ENCODE measurements at places on chromosomes 7 and 10.

GRCh38 chr7:89002981-89003956 lies 207.7 kb upstream of the TEX47 start:
- DNase-seq: no peak

- no peak for DNase-seq
These were observed 5.6 kb upstream of the TRIP6 start for GRCh38 chr7:100861616-100861985.

DNA sequence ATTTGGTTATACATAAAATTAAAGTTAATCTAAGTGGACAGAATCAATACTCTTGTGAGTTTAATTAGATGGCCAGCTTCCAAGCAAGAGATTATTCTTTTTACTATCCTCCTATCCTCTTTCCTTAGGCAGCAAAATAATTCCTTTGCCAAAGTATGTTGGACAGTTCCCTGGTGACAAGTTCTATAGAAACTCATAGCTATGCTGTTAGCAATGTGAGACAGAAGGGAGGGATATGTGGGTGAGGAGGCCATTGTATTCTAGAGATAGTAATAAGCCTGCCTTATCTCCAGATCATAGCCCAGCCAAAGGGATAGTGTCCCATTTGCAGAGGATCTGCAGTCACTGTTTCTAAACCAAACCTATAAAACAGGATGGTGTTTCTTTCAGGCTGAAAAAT lies 181.6 kb upstream of the HDAC9 start:
- DNase-seq: no peak

- no peak for DNase-seq
These were observed 331.2 kb downstream of the ACTR3B start for GRCh38 chr7:153090764-153091163.

DNA sequence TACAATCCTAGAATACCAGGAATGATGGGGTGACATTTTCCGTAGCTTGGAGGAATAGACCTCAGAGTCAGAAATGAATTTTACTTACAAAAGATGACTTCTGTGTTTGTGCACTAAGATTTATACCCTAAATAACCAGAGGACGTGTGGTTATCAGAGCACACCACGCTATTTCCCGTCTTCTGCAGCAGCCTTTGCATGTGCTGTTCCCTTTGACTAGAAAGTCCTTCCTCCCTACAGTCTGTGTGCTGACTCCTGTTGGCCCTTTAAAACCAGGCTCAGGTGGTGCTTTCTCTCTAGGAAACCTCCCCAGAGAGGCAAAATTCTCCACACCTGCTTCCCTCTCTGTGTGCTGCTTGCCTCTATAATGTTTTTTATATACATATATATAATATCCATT lies 73.3 kb upstream of the SMNDC1 start:
- no peak for DNase-seq

DNA sequence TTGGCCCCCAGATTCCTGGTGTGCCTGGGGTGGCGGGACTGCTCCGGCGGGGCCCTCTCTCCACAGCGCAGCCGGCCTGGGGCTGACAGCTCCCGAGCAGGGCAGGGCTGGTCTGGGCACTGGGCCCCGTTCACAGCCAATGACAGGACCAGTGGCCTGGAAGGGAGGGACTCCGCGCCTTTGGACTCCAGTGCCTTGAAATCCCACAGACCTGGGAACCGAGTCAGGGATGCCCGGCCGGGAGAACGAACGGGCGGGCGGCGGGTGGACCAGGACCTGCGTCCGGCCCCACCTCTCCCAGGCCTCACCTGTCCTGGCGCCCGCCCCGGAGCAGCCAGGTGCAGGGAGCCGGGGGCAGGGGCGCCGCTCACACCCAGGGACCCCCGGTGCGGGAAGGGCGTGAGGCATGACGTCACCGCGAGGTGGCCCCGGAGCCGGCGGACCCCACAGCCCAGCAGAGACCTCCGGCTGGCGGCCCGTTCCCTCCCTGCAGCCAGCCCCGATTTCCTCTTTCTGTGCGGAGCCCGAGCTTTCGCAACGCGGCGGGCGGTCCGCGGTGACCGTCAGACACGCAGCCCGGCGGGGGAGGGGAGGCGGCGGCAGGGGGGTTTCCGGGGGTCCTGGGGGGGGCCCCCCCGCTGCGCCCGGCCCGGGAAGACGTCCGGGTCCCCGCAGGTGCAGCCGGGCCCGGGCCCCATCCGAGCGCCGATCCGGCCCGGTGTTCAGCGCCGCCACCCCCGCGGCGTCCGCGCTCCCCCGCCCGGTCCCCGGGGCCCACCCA lies 743 bp downstream of the ADAP1 start:
- DNase-seq: peak; percentile 33

DNA sequence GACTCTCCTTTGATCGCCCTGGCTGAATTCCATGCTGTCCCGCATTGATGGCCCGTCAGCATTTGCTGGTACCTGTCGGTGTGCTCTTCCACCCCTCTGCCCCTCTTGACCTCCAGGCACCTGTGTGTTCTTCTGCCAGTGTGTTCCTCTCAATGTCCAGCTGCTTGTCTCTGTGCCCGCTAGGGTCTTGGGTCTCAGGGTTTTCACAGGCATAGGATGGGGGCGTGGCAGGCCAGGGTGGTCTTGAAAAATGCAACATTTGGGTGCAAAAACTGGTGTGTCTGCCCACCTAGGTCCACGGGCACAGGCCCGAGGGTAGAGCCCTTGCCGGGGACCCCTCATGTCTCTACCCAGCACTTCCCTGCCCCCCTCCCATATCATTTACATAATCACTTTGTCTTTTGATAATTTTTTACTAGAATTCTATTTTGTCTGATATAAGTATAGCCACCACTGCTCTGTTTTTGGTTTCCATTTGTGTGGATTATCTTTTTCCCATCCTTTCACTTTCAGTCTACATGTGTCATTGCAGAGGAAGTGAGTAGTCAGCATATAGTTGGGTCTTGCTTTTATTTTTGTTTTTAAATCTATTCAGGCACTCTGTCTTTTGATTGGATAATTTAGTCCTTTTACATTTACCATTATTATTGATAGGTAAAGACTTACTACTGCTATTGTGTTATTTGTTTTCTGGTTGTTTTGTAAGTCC lies 46.6 kb upstream of the ADRA2A start:
- no peak for DNase-seq

DNA sequence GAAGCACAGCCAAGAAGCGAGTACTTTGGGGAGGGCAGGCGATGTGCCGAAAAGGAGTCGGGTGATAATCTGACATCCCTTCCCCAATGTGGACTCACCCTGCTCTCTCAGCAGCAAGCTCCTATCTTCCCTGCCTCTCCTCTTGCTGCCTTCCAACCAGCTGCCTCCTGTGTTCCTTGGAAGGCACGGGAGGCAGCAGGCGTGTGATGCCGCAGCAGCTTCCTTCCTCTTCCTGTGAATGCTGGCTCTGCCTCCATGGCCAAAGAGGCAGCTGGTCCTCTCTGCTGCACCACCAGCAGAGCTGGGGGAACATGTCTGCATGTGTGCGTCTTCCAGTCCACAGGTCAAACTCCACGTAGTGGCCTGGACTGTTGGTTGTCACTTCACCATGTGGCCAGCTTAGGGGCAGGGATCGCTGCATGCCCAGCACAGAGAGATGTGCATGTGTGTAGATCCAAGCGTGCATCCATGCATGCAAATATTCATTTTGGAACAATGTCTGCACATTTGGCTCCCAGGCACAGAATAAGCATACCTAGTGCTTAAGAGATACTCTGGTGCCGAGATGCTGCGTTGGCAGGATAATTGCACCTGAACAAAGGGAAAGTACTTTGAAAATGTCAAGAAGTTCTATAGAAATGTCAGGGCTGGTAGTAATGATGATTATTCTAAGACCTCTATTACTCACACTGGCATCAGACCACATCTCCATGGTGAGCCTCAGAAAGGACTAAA lies 499.8 kb downstream of the PLXNA4 start:
- DNase-seq: no peak

GRCh38 chr7:34759477-34760125 lies 101.6 kb downstream of the NPSR1 start:
- DNase-seq: no peak

DNA sequence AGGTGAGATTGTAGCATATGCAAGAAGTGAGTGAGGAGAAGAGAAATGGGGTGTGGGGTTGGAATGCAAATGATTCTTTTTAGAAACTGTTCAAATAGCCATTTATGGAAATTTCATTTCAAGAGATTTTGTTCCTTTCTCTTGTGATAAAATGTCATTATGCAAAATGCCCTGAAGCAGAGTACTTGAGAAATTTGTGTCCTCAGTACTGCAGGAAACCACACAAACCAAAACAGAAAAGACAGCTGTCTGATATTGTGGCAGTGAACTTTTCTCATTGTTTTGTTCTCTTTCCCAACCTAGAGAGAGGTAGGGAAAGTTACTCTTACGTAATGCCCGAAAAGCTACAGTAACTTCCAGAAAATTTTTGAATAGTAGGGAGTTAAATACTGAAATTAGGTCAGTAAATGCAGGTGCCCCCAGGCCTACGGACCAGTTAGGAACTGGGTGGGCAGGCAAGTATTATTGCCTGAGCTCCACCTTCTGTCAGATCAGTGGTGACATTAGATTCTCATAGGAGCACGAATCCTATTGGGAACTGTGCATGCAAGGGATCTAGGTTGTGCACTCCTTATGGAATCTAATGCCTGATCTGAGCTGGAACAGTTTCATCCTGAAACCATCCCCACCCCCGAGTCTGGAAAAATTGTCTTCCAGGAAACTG lies 34.0 kb downstream of the DLD start:
- DNase-seq: no peak

- no peak for DNase-seq
These were observed 1046.2 kb downstream of the XPNPEP1 start for GRCh38 chr10:108877095-108877561.

GRCh38 chr7:1678571-1679325 lies 8.7 kb downstream of the ELFN1 start:
- no peak for DNase-seq

- DNase-seq: no peak
These were observed 15.9 kb downstream of the ZNF3 start for GRCh38 chr7:100065452-100066186.

DNA sequence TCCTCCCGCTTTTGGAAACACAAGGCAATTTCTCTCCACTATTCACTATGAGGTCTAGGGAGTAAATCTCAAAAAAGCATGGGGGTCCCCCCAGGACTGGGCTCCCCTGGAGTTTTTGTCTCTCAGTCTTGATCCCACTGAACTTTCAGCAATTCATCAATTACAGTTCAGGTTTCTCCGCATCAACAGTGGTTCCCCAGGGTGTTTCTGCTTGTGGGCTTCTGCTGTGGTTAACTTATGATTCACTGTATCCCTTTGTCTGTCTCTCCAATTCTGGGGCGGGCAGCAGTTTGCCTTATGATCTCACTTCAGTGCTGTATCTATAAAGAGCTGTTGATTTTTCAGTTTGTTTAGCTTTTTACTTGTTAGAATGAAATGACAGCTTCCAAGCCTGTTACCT lies 142.6 kb upstream of the CDC14C start:
- DNase-seq: no peak

DNA sequence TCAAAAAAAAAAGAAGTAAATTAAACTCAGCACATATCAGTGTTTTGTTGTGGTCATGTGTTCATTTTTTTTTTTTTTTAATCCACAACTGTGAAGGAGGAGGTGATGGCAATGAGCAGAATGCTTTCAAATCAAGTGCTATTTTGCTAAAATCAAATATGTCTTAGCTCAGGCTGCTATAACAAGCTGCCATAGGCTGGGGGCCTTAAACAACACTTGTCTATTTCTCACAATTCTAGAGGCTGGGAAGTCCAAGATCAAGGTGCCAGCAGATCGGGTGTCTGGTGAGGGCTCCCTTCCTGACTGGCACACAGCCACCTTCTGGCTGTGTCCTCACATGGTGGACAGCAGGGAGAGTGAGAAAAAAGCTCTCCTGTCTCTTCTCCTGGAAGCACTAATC lies 203.9 kb downstream of the FAM107B start:
- no peak for DNase-seq

GRCh38 chr10:77837248-77837924 lies 89.2 kb downstream of the DLG5 start:
- peak; percentile 50 for DNase-seq

DNA sequence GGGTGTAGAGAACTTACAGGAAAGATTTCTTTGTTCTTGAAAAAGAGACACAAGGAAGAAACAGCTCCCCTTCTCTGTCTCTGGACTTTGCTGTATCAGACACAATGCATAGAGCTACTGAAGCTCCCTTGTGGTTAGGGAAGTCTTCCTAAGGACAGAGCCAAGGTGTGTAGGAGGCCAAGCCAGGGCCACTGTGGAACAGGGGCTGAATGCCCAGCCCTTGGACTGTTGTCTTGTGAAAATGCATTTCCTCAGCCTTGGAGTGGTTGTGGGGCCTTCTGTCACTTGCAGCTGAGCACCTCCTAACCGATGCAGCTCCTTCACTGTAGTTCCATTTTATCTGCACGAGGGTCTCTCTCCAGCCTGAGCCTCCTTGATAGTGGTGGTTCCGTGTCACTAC lies 353.4 kb downstream of the CCSER2 start:
- no peak for DNase-seq

DNA sequence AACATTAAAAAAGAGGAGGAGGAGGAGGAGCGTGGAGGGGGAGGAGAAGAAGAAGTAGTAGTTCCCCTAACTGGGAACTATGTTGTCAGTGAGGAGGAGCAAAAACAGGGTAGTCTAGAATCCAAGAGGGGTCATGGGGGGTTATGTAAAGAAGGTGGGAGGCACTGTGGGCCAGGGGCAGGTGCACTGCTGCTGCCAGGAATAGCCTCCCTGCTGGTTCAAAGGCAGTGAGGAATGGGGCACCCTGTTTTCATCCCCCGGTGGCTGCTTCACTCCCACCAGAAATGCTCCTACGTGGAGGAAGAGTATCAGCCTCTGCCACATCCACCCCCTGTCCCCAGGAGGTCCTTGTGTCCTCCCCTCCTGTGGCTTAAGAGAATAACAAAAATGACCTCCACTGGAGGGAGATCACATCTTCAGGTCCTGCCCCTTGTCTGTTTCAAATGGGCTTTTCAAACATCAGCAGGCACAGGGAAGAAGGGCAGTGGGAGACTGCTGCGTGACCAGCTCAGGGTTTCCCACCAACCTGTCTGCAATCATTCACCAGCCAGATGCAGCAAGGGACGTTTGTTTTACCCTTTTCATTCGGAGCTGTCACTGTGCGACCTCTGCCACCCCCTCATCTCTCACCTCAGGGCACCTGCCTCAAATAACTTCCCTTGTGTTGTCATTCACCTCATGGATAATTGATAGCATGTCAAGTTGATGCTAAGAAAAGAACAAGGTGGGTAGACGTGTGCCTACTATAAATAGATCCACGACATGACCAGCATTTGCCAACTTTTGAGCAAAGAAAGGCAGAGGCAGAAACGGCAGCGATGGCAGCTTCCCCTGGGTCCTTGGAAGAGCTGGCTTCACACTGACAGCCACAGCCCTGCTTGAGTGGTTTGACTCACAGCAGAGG lies 92.6 kb downstream of the DGKI start:
- DNase-seq: no peak

DNA sequence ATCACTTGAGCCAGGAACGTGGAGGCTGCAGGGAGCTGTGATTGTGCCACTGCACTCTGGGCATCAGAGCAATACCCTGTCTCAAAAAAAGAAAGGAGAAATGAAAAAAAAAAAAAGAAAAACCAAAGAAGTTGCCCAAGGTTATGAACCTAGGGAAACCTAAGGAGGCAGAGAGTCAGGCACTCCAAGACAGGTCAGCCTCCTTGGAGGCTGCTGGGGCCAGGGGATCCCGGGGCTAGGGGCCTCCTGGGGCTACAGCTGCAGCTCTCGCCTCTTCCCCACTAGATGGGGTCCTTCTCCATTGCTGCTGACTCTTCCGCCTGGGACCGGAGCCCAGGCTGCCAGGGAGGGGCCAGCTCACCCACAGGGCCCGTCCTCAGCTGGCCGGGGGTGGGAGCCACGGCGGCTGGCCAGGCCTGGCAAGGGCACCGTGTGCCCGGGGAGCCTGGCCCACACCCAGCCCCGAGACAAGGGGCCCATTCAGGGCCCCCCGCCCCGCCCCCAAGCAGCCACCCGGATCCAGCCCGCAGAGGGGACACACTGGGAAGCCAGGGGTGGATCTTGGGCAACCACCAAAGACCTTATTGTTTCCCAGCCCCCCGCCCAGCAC lies 1.7 kb upstream of the SPACDR start:
- DNase-seq: no peak
